Stimulated activated CD8-positive, alpha-beta memory T cell treated with anti-CD3 and anti-CD28 coated beads, Interleukin-7, amount 100 ng/mL, for 1 hour (primary cell): ENCODE measurements at places on chromosomes 16 and 17.

DNA sequence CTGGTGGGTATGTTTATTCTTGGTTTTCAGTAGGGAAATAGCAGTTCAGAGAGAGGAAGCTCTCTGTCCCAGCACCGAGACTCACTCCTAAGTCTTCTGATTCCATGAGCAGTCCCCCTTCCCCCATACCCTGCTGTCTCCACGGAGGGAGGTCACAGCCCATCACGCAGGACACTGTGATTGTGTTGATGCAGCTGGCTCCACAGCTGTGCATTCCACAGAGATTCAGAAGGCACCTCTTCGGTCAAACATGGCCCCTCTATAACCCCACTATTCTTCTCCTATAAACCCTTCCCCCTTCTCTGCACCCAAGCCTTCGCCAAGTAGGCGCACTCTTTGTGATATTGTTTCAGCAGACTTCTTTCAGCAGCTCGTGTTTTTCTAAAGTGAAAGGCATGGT, 104.3 kb upstream of the HLF start:
- no peak for DNase-seq

DNA sequence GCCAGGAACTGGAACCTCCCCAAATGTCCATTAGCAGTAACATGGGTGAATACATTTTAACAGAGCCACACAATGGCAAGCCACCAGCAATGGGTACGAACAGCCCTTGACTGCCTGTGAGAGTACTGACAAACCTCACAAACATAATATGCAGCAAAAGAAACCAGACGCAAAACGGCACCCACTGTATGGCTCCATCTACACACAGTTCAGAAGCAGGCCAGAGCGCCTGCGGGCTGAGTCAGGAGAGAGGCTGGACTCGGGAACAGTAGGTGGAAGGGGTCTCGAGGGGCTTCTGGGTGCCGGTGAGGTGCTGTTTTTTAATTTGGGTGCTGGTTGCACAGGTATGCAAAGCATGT, 77.4 kb upstream of the TOB1 start:
- DNase-seq, result no peak

GRCh38 chr17:10739386-10739785, 9.6 kb upstream of the TMEM220 start:
- no peak for DNase-seq

DNA sequence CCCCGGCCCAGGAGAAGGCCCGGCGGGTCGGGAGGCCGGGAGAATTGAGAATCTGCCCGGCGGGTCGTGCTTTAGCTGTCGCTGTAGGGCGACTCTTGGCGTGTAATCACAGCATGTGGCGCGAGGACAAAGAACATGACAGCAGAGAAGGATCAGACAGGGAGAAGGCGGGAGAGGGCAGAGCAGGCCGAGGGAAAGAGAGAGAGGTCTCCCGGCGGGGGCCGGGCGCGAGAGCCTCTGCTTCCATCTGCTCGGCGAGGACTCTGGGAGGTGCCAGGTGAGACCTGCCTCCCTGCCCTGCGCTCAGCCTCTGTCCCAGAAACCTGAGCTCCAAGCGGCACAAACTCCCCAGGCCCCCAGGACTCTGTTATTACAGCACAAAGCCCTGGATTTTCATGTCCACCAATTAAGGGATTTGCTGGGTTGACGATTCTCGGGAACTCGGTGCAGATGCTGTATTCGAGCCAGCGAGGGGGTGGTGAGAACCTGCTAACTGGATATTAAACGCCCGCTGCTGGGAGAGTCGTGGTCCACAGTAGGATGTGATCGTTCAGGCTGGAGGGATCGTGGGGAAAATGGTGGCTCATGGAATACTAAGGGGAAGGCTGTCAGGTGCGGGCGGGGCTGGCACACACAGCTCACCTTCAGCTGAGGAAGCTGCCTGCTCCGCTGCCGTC, 172.0 kb upstream of the CIBAR2 start:
- no peak for DNase-seq

GRCh38 chr17:81518785-81519283, 6.2 kb upstream of the ACTG1 start:
- DNase-seq, result no peak

GRCh38 chr16:8763083-8763482, 34.4 kb downstream of the TMEM186 start:
- DNase-seq, result no peak

- DNase-seq, result no peak
Observed at GRCh38 chr17:46782250-46782953, 36.1 kb downstream of the WNT3 start.

DNA sequence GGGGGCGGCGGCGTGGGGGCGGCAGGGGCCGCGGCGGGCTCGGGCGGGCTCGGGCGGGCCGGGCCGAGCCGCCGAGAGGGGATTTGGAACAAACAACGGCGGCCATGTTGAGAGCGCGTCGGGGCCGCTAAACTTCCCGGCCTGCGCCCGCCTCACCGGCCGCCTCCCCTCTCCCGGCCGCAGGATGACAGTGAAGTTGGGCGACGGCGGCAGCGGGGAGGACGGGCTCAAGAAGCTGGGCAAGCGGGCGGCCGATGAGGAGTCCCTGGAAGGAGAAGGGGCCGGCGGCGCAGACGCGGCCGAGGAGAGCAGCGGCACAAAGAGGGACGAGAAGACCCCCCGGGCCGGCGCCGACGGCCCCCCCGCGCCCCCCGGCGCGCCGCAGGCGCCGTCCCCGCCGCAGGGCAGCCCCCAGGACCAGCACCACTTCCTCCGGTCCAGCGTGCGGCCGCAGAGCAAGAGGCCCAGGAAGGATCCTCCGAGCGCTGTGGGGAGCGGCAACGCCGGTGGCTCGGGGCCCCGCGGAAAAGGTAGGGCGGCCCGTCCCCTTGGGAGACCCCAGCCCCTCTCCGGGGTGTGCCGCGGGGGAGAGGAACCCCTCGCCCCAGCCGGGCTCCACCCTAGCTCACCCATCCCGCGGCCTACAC, 2.4 kb downstream of the CRAMP1 start:
- DNase-seq, result no peak

GRCh38 chr17:60752873-60753577, 75.4 kb downstream of the BCAS3 start:
- no peak for DNase-seq

GRCh38 chr16:53224951-53225533, 170.3 kb downstream of the CHD9 start:
- DNase-seq, result no peak

GRCh38 chr16:35308674-35309073, 1849.3 kb downstream of the TP53TG3F start:
- DNase-seq, result no peak

GRCh38 chr16:14302399-14303181, 231.5 kb downstream of the MRTFB start:
- DNase-seq, result no peak

DNA sequence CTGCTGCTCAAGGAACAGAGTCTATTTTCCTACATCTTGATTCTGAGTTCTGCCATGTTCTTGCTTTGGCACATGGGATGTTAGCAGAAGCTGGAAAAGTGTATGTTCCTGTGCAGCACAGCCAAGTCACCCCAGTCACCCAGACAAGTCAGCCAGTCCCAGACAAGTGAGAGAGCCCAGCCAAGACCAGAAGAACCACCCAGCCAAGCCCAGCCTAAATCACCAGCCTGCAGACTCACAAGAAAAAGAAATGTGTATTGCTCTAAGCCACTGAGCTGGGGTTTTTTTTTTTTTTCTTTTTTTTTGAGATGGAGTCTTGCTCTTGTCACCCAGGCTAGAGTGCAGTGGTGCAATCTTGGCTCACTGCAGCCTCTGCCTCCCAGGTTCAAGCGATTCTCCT, 141.3 kb upstream of the CDC42EP4 start:
- DNase-seq, result no peak

GRCh38 chr16:20318006-20318405, 9.3 kb downstream of the GP2 start:
- DNase-seq, result no peak

DNA sequence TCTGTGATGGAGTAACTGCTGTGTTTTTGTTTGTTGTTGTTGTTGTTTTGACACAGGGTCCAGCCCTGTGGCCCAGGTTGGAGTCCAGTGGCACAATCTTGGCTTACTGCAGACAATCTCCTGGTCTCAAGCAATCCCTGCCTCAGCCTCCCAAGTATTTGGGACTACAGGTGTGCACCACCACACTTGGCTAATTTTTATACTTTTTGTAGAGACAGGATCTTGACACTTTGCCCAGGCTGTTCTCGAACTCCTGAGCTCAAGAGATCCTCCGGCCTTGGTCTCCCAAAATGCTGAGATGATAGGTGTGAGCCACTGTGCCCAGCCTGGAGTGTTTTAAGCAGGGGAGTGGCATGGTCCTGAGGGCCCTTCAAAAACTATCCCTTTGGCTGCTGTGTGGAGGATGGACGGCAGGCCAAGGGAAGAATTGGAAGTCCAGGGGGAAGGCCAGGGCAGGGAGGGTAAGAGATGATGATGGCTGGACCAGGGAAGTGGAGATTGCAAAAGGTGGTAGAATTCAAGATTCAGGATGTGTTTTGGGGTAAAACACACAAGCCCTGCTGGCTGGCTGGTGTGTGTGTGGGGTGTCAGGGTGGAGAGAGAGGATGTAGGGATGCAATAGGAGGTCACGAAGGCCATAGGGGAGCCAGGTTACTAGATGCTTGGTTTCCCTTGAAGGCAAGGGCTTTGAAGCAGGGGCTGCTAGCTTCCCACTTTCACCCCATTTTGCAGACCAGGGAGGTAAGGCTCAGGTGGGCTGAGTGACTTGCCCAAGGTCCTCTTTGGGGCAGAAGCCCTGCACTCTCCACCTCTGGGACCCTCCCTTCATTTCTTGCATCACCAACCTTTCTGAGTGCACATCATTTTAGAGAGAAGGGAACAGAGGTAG, 18.8 kb upstream of the PLLP start:
- no peak for DNase-seq

- no peak for DNase-seq
Observed at GRCh38 chr17:73163043-73163442, 1.8 kb upstream of the SSTR2 start.

GRCh38 chr16:83840060-83840617, 32.4 kb downstream of the HSBP1 start:
- DNase-seq, result no peak

GRCh38 chr17:57604771-57605674, 140.1 kb downstream of the CCDC182 start:
- DNase-seq, result no peak

GRCh38 chr16:29662729-29663015, 375 bp upstream of the SPN start:
- no peak for DNase-seq

GRCh38 chr17:77034677-77035424, 105.9 kb upstream of the SEC14L1 start:
- DNase-seq, result no peak

DNA sequence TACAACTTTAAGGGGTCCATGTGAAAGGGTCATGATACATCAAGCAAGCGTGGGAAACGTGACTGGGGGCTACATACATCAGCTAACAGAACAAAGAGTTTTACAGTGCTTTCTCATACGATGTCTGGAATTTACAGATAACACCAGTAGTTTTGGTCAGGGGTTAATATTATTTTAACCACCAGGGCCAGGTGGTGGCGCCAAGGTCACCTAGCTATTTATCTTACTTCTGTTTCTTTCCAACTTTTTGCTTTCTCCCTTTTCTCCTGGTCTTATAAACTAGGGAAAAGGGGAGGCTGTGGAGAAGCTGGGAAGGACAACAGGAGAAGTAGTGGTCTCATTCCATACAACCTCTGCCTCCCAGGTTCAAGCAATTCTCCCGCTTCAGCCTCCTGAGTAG, 37.9 kb downstream of the CLEC3A start:
- no peak for DNase-seq

DNA sequence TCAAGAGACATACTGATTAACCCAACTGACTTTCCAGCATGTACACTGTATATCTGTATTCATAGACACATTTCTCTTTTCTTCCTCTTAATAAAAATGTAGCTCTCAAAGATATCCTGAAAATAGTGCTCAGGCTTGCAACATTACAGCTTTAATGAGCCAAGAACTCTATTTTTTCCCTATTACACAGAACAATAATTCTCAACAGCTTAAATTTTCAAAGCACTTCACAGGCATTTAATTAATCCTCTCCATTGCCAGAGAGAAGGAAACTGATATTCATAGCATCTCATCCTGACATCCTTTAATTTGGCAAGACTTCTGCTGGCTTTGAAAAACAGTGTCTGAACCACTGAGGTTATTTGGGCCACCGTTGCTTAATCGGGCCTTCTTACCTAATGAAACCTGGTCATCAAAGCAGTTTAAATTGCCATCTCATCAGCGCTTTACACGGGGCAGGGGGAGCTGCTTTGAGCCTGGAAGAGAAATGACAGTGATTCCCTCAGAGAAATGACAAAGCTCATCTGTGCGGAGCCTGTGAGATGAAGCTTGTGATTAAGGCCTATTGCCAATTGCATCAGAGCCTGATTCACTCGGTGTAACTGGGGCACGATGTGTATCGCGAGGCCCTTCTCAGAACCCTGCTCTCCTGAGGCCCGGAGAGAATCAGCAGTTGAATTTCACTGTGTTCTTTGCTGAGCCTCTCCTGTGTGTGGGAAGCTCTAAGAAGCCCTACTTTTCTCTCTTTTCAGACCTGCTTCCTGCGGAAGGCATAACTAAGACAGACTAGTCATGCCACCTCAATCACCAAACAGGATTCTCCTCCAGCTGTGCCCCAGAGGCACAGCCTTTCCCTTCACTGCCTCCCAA, 8.5 kb upstream of the SIAH1 start:
- DNase-seq, result no peak

- DNase-seq, result no peak
Observed at GRCh38 chr16:71995038-71995437, 5.2 kb downstream of the PKD1L3 start.

DNA sequence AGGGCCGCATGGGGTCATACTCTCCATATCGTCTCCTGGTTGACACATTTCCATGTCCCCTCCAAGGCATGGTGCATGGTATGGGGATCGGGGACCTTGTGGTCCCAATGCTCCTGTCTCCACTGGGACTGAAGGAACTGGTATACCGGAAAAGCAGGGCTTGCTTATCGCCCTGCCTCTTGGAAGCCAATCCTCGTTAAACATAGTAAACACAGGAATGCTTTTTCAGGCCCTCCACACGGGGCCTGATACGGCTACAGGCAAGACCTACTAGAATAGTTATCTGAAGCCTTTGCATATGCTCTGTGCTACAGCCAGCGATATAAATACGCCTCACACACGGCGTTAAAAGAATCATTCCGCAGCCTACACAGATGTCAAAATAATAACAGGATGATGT, 159.5 kb downstream of the SHISA9 start:
- no peak for DNase-seq

DNA sequence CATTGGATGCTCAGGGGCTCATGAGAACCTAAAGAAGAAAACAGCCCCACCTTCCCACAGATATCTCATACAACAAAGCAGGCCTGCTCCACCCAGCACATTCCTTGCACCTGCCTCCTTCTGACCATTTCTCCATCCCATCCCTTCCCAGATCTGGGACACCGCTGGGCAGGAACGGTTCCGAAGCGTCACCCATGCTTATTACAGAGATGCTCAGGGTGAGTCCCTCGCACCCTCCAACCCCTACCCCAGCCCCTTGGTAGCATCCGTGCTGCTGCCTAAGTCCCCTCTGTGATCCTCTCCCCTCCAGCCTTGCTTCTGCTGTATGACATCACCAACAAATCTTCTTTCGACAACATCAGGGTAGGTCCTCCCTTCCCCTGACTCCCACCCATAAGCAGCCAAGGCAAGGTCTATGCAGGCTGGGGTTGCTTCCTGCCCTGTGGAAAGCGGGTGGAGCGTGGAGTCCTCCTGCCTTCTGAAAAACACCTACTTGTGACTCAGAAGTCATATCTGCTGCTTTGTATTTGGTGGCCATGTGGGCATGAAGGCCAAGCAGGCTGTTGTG, 5.4 kb upstream of the NHERF1 start:
- DNase-seq, result no peak
